ENCODE measurements at places on chromosomes 7 and 10.

GRCh38 chr7:117837841-117838240 is 35.4 kb downstream of the CTTNBP2 start:
- no peak for DNase-seq

DNA sequence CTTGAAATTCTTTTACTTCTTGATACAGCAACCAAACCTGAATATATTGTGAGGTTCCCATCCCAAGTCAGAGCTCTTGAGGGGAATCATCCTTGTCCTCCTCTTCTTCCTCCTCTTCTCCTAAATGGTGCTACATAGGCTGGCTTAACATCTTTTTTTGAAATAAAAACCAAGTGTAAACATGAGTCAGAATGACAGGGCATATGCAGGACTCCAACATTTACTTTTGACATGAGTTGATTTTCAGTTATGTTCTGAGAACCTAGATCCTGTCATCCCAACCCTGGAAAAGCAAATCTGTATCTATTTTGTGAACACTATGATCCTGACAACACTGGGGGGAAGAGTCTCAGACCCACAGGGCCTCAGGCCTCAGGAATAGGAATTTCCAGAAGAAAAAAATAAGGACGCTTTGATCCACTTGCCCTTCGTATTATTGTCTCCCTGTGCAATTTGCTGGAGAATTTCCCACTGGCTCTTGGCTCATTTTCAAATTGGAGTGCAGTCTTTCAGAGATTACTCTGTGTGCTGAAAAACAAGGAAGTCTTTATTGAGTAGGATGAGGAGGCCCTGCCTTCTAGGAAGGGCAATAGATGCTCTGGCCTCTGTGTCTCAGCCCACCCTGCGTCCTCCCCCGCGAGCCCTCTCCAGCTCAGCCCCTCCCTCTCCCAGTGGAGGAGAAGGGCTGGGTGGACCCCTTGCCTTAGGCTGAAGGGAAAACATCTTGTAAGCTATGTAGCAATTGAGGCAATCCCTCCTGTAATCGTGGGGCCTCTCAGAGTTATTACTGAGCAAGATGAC is 121.6 kb downstream of the CREB5 start:
- peak; percentile 80 for DNase-seq

DNA sequence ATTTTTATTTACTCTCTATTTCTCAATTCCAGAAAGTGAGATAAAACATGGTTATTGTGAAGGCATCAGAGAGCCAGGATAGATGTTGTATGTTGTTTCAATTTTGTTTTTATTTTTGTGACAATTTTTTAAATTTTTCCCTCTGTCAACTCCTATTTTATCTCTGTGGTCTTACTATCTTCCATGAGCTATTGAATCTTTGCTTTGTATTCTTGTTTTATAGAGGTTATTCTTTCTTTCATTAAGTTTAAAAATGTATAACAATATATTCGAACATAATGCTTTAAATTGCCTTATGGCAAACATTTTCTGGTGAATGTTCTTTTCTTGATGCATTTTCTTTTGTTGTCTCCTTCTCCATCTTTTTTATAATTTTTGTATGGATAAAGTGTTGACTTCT is 78.4 kb downstream of the POU6F2 start:
- no peak for DNase-seq

DNA sequence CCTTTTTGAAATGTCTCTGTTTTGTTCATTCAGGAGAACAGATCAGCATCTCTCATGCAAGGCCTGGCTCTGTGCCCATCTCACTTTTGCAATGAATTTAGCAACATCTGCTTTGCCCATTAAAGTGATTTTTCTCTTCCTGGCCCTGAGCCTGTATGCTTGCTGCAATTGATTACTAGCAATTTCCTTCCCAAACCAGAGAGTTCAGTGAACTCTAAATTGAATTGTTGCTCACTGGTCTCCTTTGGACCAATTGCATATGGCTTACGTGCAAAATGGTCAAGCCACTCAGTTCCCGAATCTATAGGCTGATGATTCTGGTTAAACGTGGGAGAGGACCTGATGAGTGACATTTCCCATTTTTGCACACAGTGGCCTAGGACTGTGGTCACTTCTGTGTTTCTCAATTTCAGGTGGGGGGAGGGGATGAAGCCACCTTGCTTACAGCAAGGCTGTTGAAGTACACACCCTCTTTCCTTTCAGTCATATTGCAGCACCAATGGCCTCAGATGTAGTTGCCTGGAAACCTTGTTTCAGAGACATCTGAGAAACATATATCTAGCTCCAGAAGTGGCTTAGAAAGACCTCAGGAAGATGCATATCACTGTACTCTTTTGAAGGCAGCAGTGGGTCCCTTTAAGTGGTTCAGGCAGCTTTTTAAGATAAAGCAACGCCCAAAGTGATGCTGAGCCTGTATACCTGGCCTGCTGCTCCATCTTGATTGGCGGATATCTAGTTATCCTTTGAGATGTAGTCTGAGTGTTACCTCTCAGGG is 201.4 kb downstream of the PTEN start:
- DNase-seq = peak; percentile 40

- DNase-seq = no peak
Measured at GRCh38 chr7:32153006-32153405, 82.8 kb upstream of the PDE1C start.

DNA sequence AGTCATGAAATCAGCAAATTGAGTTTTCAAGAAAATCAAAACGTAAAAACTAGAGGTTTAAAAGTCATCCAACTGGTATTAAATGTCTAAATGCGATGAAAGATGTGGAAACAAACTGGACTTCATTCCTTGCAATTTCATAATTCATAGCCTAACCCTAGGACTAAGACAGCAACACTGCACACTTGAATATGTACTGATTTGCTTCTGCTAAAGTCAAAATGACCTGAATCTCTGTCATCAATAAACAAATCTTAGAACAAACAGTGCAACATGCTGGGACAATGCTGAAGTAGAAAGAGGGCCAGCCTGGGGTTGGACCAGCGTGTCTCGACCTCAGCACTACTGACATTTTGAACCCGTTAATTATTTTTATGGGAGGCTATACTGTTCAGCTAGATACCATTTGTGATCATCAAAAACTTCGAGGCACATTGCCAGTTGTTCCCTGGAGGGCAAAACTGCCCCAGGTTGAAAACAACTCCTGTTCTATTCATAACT is 47.1 kb downstream of the MYOF start:
- no peak for DNase-seq

DNA sequence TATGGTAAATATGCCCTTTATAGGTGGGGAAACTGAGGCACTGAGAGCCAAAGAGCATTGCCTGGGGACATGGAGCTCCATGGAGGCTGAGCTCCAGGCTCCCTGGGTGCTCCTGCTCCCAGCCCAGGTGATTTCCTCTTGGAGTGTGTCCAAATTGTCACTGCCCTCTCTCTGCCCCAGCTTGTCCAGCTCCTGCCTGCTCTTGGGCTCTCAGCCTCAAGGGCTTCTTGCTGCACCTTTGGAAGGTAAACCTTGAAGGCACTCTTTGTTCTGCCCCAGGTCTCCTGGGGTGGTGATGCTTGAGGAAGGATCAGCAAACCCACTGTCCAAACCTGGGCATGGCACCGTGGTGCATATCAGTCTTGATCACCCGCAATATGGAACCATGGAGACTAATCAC is 166.1 kb downstream of the RPS24 start:
- DNase-seq = no peak

DNA sequence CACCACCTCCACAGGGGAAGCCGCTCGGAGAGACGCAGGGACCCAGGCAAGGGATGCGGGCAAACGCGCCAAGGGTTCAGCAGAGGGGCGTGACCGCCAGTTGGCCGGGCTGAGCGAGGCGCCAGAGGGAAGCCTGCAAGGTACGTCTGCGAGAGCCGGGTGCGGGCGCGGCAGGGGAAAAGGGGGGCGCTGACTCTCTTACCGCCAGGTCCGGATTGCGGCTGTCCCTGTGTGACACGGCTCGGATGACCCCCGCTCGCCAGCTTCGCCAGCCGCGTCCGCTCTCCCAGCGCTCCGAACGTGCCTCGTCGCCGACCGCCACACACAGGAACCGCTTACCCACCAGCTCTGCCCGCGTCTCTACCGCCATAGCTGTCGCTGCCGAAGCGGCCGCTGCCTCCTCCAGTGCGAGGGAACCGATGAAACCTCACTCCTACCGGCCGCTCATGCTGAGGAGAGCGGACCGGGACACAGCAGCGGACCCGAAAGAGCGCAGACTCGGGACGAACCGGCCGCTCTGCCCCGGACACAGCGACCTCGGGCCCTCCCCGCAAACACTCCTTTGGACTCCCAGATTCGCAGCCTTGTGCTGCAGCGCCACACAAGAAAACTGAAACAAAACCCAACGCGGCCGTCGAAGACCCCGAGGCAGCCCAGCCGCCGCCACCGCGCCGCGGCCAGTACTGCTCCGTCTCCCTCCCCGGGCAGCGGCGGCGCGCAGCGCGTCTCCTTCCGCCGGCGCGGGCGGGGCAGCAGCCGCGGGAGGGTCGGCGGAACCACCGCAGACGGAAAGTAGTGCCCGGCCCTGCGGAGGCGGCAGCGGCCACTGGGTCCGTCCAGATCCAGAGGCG is at the start of gene JMJD1C:
JMJD1C (minus strand) TSS at position 685 of the 851 bp plus-strand sequence; CDS start at position 370, 315 bp downstream.
- peak; percentile 73 for DNase-seq

GRCh38 chr7:82017334-82017943 is 247.6 kb upstream of the HGF start:
- peak; percentile 39 for DNase-seq

GRCh38 chr10:30583778-30584415 is 45.7 kb downstream of the LYZL2 start:
- DNase-seq = peak; percentile 61

DNA sequence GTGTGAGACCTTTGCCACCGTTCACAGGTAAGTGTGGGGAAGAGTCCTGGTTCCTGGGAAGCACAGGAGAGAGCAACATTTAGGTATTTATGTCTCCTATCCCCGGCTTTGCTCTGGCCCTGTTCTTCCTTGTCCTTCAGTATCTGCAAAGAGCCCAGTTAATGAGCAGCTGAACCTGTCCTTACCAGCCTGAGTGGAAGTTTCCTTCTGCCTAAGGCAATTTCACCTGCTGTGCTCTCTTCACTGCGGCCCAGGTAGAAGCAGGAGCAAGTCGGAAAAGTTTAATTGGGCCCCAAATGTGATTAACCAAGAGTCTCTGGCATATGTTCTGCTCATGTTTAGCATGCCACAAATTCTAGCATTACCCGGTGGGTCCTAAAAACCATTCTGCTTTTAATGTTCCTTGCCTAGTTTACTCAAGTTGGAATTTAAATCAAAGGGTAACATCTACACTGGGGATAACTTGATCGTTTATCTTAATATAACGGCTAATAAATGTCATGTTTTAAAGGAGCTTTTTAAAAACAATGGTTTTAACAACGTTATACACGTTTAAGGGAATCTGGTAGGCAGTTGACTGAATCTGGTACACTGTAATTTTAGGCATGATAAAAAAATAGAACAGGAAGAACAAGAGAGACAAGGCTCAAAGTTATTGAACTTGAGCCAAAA is 817.1 kb downstream of the TYW1 start:
- no peak for DNase-seq

Measured in Ammon's horn (tissue), 1 donor.